Caki2 (cell line): ENCODE measurements at places on chromosomes 13 and 19.
A peak's percentile ranks its signal among the peaks of the same experiment; 100 is the strongest.

GRCh38 chr19:2618611-2619010, 83.9 kb downstream of the GNG7 start:
- DNase-seq: no peak

DNA sequence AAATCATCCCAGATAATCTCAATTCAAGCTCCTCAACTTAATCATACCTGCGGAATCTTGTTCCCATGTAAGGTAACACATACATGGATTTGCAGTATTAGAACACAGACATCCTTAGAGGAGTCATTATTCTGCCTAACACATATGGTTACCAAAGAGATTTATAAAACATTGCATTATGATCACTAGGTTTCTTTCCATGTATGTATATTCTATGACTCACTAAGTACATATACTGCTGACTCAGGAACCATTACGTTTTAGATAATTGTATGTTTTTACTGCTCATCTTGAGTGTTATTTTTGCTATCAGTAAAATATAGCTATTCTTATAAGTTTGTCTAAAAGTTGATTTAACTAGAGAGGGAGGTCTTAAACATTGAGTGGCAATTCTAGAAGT, 182.9 kb downstream of the SLITRK6 start:
- no peak for DNase-seq

DNA sequence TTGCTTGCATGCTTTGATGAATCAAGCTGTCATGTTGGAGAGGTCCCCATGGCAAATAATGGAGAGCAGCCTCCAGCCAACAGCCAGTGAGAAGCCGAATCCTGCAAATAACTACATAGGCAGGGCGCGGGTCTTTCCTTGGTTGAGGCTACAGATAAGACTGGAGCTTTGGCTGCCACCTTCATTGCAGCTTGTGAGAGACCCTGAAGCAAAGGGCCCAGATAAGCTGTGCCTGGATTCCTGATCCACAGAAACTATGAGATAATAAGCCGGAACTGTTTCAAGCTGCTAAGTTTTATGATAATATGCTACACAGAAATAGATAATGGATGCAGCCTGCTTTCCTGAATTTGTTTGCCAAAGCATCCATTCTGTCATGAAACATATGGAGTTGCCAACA, 257.0 kb downstream of the HS6ST3 start:
- no peak for DNase-seq

DNA sequence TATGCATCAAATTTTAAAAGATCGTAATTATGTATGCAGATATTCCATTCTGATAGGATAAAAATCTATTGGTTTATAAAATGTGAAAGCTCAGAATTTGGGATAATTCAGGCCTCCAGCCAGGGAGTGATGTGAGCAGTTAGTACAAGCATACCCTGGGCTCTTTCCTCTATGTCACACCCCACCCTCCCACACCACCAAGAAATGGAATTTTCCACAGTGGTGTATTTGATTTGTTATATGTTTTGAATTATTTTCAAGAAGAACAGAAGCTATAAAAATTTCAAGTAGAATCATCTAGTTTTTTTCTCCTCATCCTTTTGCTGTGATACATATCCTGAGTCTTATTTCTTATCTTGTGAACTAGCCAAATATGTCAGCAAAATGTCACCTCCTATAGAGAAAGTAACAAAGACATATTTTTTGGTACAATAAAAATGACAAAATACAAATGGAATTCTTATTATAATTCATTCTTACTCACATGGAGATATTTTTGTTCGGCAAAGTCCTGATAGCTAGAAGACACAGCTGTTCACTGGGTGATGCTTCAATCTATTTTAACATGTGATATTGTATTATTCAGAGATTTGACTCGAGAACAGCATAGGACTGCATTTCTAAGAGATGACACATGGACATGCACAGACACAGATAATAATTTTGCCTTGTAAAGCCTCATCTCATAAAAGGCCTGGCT, 61.2 kb upstream of the FRY start:
- no peak for DNase-seq

GRCh38 chr19:9819596-9819909, 674 bp upstream of the FBXL12 start:
- peak; percentile 88 for DNase-seq

GRCh38 chr13:110130431-110130830, 176.5 kb downstream of the COL4A1 start:
- no peak for DNase-seq

GRCh38 chr13:64930636-64931035, 2299.5 kb downstream of the PCDH9 start:
- DNase-seq: no peak

DNA sequence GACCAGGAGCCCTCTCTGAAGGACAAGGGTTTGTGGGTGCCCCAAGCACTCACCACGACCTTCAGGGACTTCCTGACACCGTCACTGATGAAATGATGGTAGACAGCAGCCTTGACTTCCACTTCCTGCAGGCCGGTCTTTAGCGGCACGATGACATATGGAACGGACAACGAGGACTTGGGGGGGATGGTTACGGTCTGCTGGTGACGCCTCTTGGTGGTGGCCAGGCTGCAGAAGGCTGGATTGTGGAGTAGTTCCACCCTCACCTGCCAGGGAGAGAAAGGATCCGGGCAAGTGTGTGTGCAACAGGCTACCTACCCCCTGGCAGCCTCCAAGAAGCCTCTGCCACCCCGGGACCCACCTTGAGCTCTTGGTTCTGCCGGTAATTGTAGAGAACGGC, 23.2 kb downstream of the C3 start:
- DNase-seq: no peak

GRCh38 chr19:35509861-35510625, 3.4 kb downstream of the DMKN start:
- DNase-seq: peak; percentile 43

DNA sequence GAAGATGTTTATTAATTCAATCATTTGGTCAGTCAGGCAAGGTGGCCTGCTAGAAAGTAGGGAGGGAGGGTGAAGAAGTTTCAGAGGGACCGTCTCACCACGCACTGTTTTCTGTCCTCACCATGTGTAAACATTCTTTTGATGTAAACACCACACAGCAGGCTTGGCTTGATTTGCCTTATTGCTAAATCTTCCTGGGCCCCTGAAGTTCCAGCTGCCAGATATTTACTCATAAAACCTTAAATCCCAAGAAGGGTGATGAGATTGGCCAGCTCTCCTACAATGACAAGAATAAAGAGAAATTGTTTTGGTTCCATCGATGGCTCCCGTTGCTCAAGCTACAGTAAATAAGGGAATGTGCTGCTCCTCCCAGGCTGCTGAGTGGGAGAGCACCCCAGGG, 198.2 kb upstream of the TMTC4 start:
- DNase-seq: no peak

DNA sequence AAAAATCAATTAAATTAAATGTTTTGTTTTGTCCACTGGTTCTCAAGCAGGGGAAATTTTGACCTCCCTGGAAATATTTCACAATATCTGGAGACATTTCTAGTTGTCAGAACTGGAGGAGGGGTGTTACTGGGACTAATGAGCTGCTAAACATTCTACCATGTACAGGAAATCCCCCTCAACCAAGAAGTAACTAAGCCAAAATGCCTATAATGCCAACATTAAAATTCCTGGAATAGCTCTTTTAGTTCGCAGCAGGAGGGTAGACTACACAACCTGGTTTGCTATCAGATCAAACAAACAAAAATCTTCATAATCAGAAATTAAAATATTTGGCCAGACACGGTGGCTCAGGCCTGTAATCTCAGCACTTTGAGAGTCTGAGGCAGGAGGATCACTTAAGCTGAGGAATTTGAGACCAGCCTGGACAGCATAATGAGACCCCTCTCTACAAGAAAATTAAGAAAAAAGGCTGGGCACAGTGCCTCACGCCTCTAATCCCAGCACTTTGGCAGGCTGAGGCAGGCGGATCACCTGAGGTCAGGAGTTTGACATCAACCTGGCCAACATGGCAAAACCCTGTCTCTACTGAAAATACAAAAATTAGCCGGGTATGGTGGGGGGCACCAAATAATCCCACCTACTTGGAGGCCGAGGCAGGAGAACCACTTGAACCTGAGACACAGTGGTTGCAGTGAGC, 13.7 kb upstream of the SMARCA4 start:
- DNase-seq: peak; percentile 68

DNA sequence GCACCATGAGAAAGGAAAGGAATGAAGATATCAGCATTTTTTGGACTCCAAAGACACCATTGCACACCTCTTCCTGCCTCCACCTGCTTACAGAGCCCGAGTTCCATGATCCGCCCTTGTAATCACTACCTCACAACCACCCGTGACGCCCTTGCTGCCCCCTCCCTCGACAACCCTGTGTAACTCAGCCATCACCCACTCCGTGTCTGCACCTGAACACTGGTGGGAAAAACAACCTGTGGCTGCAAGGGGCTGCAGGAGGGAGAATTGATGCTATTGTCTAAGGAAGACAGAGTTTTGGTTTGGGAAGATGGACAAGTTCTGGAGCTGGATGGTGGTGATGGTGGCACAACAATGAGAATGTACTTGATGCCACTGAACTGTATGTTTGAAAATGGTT, 27.0 kb downstream of the ZIC5 start:
- DNase-seq: no peak

- no peak for DNase-seq
Measured at GRCh38 chr13:79658333-79658975, 177.5 kb downstream of the NDFIP2 start.

GRCh38 chr19:16650821-16651220, 9.1 kb downstream of the SMIM7 start:
- no peak for DNase-seq
